ENCODE measurements at places on chromosomes 5 and 9.

GRCh38 chr9:109918339-109919163 is 138.6 kb downstream of the PALM2AKAP2 start:
- DNase-seq = peak; percentile 85

DNA sequence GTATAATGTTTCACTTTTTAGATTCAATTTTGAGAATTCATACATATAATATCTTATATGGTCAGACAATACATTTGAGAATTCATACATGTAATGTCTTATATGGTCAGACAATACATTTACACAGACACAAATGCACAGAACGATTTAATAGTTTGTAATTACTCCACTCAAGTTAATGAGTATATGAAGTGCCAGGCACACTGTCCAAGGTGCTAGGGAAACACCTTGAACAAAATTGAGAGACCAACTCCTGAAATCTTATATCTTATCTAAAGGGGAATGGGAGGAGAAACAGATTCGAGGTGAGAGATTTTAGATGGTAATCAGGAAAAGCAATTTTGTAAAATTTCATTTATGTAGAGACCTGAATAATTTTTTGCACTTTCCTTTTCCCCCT is 994.7 kb downstream of the CDH12 start:
- no peak for DNase-seq

DNA sequence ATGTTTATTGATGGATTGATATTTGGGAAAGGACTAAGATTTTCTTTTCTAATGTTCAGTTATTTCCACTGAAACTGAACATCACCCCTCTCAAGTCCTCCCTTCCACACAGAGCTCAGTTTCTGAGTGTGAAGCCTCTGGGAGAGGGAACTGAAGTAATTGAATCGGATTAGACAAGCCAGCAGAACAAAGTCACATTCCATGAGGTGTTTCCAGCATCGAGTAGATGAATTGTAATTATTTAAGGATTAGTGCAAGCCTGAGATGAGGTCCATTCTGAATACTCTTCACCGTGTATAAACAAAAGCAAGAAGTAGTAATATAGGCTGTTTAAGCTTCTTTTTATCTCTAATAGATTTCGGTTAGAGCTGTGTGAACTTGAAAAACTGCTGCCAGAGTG is 2060.5 kb downstream of the MAT2B start:
- no peak for DNase-seq

DNA sequence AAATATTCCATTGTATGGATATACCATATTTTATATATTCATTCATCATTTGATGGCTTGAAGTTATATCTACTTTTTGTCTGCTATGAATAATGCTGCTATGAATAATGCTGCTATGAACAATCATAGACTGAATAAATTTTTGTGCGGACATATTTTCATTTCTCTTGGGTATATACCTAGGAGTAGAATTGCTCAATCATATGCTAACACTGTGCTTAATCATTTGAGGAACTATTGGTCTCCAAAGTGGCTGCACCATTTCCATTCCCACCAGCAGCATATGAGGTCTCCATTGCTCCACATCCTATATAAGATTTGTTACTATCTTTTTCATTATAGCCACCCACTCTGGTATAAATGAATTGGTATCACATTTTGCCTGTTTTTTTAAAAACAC is 18.3 kb upstream of the TEK start:
- DNase-seq = no peak

- no peak for DNase-seq
These were observed 517.8 kb downstream of the CTNND2 start for GRCh38 chr5:11386398-11386797.

DNA sequence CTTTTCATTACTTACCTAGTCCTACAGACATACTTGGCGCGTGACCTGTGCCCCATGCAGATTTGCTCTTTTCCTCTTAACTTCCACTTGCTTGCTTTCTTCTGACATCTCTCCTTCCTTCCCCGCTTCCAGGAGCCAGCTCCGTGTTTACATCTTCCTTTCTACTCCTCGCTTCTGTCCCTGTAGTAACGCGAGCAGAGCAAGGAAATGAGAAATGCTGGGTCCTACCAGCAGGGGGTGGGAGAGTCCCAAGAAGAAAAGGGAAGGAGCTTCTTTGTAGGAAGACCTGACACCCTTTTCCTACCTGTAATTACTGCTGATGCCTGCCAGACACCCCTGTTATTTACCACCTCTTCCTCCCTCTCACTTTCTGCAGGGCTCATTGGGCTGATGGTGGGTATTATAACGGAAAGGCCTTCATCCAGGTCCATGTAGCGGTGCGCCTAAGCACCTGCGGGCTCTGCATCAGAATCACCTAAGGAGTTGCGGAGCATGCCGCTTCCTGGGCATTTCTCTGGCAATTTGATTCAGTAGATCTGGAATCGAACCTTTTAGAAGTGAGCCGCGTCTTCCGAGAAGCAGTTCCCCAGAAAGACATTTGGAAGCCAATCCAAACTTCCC is 1260.8 kb upstream of the WWC1 start:
- DNase-seq = no peak

DNA sequence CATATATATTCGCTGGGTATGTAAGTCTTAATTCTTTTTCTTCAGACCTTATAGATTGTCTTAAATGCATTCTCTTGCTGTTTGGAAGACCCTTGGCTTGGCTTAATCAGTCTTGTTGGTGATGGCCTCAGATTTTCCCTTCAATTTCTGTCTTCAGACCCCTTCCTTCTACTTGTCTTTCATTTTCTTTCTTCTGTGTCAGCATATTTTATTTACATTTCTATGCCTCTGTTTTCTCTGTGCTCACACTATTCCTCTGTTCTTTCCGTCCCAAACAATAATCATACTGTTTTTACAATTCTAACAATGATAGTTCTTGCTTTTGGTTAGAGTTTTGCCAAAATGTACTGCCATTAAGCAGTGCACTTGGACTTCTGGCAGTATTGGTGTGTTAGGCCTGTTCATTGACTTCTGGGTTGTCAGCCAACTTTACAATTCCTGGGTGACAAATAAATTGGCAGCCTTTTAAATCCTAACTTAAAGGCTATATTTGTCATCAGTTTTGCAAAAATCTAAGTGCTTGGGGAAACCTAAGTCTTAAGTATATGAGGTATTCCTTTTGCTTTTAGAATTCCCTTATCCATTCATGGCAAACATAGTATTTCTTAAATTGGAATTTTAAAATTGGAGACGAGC is 8.0 kb downstream of the SRFBP1 start:
- DNase-seq = no peak

Measured in NCI-H1436 treated with DMSO at 0.1 percent for 48 hours (cell line).